Lower leg skin (tissue), 4 donors: ENCODE measurements at places on chromosomes 3 and 15. TPM values are rescaled to one million over a fixed set of nuclear protein-coding genes. Genes with fewer than 3 reads are reported as not detected.

DNA sequence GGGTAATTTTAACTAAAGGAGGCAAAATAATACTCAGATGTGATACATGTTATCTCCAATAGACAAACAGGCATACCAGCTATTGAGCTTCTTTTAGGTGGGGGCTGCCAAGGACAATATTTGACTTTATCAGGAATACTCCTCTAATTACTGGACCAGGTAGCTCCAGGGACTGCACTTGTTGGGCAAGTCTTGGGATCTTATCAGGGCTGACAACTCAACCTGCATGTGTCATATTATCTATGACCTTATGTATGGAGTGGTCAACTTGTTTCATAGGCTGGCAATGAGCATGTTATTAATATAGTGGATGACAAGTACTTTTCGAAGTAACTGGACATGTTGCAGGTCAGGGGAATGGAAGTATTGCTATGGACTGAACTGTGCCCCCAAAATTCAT, 15.0 kb upstream of the ZNF445 start:
- no peak for DNase-seq

DNA sequence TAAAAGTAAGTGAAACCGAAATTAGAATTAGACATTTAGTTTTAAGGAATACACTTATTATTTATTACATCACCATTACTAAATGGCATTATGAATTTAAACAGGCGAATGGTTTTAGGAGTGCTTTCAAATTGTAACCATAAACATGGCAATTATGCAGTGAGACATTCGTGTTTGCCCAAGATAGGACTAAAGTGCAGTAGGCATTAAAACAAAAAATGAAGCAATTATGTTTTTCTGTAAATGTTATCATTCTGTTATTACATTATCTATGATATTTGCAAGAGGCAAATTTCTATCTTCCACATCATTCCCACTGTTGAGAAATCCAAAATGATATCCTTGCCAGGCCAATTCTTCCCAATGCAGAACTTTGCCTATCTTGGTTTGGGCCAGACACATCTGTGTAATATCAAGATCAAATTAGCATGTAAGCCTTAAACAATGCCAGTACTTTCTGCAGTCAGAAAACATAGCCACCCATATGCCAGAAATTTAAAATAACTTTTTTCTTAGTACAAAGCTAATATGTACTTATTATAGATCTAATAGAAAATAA, 156.9 kb downstream of the ATP8B4 start:
- DNase-seq, result no peak

DNA sequence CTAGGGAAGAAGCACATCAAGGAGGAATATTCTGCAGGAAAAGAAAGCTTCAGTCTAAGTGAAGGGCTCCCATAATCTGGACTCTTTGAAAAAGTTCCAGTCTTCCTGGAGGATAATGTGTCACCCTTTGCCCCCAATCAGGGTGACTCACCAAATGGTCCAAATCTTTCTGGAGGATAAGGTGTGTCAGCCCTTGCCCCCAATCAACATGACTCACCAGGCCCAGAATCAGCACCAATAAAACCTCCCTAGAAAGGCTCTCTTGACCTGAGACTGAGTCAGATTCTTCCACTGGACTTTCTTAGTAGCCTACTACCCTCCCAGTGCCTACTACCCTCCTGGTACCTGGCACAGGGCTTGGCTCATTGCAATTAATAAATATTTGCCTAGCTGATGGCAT, 9.5 kb upstream of the ARL14 start:
- DNase-seq, result no peak

DNA sequence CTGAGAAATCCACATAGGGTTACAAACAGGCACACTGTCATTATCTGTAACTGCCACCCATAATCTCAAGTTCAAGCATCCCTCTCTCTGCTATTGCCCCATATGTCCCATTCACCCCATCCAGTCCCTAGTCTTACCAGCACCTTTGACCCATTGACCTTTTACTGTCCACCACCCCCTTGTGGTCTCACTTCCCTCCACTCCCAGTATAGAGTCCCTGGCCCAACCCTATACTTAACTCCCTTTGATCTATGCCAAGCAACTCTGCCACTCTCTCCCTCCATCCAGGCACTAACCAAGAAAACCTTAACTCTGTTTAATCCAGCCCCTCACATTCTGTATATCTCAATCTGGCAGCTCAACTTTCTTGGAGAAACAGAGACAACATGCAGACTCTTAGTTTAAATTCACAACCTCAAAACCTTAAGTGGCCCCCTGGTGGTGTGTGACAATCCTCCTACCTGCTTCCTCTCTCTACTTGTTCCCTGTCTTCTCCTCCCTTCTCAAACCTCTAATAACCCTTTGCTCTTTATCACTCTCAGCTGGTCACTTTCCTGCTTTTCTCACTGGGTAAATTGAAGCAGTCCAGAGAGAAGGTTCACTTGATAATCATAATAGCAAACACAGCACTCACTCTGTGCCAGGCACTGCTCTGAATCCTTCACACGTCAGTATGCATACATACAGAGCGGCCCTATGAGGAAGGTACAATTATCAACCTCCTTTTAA, 162.7 kb downstream of the STT3B start:
- DNase-seq, result no peak

DNA sequence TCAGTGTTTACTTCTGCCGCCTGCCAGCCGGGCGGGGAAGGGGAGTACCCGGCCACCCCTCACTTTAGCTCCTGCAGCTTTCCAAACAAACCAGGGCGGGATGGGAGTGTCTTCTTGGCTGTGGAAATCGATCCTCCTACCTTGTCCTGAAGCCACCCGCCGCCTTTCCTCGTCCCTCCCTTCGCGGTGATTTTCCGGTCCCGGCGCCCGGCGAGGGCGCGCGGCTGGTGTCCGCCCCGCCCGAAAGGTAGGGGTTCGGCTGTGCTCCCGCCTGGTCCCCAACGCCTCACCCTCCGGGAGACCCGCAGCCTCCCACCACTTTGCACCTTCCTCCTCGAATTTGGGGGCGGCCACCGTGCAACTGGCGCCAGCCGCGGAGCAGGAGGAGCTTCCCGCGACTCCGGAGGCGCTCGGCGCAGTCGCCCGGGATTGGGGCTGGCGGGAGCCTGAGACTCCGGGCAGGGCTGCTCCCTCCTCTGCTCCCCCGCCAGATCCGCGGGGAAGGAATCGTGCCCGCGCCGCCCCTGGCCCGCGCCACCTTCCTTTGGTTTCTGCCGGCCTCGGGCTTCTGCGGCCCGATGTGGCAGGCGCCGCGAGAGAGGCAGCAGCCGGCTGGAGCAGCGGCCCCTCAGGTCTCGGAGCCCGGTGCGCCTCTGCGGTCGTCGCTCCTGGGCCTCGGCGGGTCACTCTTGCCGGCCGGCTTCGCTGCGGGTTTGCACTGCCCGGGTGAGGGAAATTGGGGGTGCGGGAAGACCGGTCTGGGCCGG, 30.7 kb upstream of the ST3GAL6 start:
- peak; percentile 87 for DNase-seq

GRCh38 chr3:187621881-187622280, 48.3 kb downstream of the SST start:
- no peak for DNase-seq

The NAALADL2 gene
- total RNA-seq, result 5.5 TPM
